ENCODE measurements at places on chromosomes 12 and 14. TPM values are rescaled to one million over a fixed set of nuclear protein-coding genes. Genes with fewer than 3 reads are reported as not detected.

The HOXC12 gene
- 0.35 TPM for polyA plus RNA-seq

The OASL gene
- polyA plus RNA-seq: 4.5 TPM

The CABP1 gene
- polyA plus RNA-seq: 0.04 TPM

The RNASE7 gene
- polyA plus RNA-seq: 17.4 TPM

GRCh38 chr12:68953536-68953935 is 20.6 kb upstream of the CPM start:
- no peak for DNase-seq

- no peak for DNase-seq
These were observed 284.5 kb upstream of the RTL1 start for GRCh38 chr14:101187816-101188570.

DNA sequence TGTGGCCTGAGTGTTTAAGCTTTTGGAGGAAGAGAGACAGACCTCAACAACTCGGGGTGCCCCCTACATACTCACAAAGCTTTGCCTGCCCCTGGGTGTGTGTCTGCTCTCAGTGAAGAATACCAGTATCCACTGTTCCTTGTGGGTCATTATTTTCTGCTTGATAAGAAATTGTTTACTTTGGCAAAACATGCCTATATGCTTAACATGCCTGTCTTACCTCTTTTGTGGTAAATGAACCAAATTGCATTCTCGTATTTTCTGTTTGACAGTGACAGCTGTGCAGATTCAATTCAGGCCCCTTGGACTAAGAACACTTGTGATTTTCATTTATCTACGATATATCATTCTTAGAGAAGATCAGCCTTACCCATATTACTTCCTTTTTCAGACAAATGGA is 50.6 kb upstream of the REP15 start:
- DNase-seq: no peak

- DNase-seq: no peak
These were observed 22.6 kb downstream of the PLXNC1 start for GRCh38 chr12:94170690-94171594.
